ENCODE measurements at places on chromosomes 1 and 21.

GRCh38 chr1:244339073-244339692 is 112.5 kb downstream of the ADSS2 start:
- no peak for DNase-seq

DNA sequence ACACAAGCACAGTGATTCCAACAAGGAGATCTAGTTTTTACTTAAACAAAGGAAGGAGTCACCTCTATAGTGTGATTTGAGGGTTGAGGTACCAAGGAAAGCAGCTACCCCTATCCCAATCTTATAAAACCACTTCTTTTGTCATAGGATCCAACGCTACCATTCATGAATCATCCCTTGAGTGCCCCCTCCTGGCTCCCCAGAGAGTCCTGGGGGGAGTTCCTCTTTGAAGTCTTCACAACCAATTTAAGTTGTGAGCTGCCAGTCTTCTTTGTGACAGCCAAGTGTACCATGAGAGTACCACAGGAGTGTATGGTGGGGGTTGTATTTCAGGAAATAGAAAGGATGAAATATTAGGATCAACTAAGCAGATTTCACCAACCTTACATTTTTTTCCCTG is 39.1 kb upstream of the NHLH2 start:
- no peak for DNase-seq

DNA sequence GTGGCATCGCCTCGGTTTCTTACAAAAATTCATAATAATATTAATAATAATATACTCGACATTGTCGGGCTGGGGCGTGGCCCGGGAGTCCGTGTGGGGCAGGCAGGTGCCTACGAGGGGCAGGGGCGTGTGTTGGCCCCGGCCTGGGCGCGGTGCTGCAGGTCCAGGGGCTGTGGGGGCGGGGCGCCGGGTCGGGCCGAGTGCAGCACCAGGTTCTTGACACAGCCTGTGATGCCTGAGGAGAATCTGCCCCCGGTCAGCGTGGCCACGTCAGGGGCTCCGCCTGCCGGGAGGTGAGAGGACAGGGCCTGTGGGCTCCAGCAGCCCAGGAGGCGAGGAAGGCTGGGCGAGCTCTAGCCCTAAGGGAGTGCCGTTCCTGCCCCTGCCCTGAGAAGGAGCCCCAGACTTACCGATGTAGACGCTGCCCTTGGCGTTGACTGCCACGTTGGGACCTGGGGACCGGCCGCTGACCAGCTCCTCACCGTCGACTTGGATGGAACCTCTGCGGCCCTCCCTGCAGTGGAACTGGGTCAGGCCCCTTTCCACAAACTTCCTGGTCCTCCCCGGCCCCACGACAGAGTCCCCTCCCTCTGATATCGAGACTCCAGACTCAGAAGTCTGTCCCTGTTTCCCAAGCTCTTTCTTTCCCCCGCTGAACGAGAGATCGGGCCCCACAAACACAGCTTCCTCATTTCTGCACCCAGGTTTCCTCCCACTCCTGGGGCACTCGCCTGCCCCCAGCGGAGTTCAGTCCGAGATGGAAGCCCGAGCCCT is 11.3 kb downstream of the LDLRAD2 start:
- no peak for DNase-seq

- DNase-seq, result peak; percentile 35
Observed at GRCh38 chr1:30683699-30684098, 39.7 kb downstream of the MATN1 start.

- DNase-seq, result no peak
Observed at GRCh38 chr21:14076143-14076806, 134.5 kb downstream of the LIPI start.

GRCh38 chr1:239817276-239817675 is 274.4 kb upstream of the FMN2 start:
- DNase-seq, result no peak

DNA sequence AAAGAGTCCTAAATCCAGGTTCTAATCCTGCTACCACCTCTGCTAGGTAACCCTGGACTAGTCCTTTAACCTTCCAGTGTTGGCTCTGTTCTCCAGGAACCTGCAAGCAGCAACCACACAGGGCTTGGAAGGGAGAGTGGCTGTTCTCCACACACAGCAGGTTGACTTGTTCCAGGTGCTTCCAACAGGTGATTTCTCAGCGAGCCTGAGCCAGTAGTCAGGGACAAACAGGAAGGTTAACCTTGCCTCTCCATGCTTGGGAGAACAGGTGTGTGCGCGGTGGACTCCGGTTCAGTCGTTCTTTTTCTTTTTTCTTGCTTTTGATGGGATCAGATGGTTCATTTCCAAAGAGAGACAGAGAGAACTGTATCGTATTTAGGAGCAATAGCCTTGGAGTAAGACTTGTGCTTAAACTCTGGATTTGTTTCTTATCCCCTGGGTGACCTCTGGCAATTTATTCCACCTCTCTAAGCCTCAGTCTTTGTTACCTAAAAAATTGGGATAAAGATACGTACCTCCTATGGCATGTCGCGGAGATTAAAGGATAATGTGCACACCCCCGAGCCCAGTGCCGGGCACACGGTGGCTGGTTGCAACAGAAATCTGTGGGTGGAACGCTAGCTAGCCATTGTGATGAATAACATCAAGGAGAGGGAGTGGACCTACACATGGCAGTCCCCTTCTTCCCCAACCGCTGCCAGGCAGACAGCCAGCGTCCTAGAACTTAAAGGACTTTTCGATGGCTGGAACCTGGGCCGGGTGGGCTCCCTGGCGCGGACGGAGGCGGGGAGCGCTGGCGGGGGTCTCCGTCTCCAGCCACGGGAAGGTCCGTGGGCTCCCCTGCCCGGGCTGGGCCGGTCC is 583 bp upstream of the CACHD1 start:
- DNase-seq, result no peak

- no peak for DNase-seq
Observed at GRCh38 chr1:55259911-55260609, 44.9 kb upstream of the USP24 start.

DNA sequence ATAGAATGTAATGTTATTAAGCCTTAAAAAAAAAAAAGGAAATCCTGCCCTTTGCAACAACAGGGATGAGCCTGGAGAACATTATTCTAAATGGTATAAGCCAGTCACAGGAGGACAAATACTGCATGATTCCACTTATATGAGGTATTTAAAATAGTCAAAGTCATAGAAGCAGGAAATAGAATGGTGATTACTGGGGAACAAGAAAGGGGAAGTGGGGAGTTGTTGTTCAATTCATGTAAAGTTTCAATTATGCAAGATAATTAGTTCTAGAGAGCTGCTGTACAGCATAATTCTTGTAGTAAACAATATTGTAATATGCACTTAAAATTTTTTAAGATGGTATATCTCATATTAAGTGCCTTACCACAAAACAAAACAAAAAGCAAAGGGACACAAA is 13.2 kb downstream of the FCER1A start:
- no peak for DNase-seq

GRCh38 chr1:12179111-12179519 is 12.3 kb downstream of the TNFRSF1B start:
- peak; percentile 83 for DNase-seq

GRCh38 chr21:46480466-46480865 is 21.8 kb downstream of the DIP2A start:
- no peak for DNase-seq

GRCh38 chr21:33578959-33579542 is 9.4 kb downstream of the DONSON start:
- no peak for DNase-seq

GRCh38 chr1:151158751-151159251 is 2.4 kb downstream of the TNFAIP8L2 start:
- DNase-seq, result no peak

DNA sequence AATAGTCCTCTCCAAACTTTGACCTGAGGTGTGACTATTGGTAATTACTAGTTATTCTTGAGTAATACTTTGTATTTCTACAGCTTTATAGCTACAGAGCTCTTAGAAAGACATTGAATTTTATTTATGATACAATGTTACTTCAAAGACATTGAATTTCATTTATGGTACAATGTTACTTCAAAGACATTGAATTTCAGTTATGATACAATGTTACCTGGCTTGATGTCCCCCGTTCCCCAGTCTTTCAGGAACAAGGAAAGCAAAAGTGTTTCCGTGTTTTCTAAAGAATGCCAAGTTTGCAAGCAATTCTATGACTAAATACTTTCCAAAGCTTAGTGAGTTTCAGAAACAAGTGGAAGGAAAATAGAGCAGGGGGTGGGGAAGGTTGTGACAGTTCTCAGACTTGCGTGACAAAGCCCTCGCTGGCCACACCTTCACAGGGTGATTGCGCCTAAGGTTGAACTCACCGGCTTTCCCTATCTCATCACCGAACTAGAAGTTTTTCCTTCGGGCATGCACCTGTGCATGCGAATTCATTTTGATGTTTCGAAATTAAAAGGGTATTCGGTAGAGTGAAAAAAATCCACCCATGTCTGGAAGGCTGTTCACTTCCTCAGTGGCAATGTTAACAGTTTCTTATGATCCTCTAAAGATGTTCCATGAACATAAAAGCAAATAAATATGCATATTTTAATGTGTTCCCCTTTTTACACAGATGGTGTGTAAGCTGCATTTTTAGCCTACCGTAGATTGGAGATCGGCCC is 909 bp upstream of the PAXBP1 start:
- DNase-seq, result peak; percentile 70

- no peak for DNase-seq
Observed at GRCh38 chr21:38314558-38314957, 57.8 kb downstream of the KCNJ15 start.

- no peak for DNase-seq
Observed at GRCh38 chr1:197663162-197663953, 111.9 kb downstream of the DENND1B start.

DNA sequence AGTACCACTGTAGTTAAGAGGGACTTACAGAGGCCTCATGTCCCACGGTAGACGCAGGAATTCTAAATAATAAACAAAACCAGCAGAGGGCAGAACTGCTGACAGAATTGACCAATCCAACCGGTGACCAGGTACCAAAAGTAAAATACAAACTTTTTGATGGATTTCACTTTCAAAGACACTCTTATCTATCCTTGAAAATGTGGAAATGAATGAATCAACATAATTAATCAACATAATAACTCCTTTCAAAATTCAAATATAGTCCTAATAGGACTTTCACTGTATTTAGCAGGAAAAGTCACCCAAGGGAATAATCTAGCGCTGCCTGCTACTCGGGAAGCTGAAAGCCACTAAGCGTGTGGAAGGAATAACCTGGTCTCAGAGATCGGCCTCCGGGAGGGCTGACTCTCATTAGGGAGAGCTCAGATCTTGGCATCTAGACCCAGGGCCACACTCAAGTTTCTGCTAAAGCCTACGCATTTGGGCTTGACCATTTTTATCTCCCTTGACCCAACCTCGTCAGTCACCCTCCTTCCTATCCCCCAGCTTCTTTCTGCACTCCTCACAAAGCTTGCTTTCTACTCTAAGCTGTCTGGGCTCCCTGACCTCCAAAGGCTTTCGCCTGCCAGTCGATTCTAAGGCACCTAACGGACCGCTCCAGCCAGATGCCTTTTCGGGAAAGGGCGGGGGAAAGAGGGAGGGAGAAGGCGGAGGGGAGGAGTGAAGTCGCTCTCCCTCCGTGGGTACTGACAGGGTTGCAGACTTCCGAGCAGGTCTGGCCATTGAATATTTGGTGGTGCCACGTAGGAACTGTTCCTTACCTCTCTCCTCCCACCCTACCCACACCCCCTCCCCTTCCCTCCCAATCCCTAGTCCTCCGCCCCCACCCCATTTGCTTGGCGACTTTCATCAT is 1.6 kb downstream of the COL11A1 start:
- DNase-seq, result no peak

DNA sequence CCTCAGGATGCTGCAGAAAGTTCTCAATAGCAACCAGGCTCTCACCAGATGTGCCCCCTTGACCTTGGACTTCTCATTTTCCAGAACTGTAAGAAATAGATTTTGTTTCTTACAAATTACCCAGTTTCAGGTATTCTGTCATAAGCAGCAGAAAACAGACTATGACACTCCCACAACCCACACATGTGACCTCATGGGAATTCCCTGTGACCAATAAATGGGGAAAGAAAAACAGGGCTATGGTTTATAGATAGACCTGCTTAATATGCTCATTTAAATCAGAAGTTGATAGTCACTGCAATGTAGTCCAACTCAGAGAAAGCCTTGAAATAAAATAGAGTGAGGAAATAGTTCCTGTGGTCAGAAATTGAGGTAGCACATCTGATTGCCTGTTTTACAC is 380.9 kb upstream of the PTBP2 start:
- no peak for DNase-seq

DNA sequence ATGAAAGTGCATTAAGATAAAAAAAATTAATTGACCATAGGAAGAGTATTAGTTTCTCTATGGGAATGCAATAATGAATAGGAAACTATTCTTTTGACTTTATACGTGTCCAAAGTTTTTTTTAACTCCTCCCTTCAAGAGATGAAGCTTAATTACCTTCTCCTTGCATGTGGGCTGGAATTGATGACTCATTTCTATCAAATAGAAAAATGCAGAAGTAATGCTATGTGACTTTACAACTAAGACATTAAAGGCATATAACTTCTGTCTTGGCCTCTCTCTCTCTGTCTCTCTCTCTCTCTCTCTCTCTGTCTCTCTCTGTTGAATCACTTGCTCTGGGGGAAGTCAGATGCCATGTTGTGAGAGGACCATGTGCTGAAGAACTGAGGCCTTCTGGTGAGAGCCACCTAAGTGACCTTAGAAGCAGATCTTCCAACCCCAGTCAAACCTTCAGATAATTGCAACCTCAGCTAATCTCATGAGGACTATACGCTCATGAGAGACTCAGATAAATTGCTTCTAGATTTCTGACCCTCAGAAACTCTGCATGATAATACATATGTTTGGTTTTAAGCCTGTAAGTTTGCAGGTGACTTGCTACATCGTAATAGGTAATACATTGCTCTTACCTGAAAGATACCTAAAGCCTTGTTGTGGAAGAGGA is 414.2 kb downstream of the KCNT2 start:
- no peak for DNase-seq

GRCh38 chr1:21537511-21537931 is 28.3 kb downstream of the ALPL start:
- no peak for DNase-seq

DNA sequence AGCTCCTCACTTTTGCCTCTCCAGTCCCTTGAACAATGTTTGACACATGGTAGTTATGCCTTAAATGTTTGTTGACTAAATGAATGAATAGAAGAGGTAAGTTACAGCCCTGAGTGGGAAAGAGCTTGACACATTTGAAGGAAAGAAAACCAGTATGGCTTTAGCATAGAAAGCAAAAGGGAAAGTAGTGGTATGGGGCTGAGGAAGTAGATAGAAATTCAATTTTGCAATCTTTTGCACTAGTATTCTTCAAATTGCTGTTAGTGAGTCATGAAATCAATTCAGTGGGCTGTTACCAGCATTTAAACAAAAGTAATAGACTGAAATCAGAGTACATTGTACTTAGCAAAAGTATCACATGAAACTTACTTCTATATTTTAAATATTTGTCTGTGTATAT is 21.1 kb downstream of the PLA2G4A start:
- no peak for DNase-seq

- DNase-seq, result peak; percentile 83
Observed at GRCh38 chr1:26853156-26853555, 9.8 kb upstream of the SFN start.

GRCh38 chr1:82466416-82466815 is 665.7 kb downstream of the ADGRL2 start:
- DNase-seq, result no peak

- DNase-seq, result no peak
Observed at GRCh38 chr1:200228081-200228480, 181.8 kb downstream of the ZNF281 start.

Measured in activated naive CD4-positive, alpha-beta T cell treated with anti-CD3 and anti-CD28 coated beads, Interleukin-2, amount 50 U/mL, for 72 hours (primary cell).